ENCODE measurements at places on chromosomes 7 and 10. TPM values are rescaled to one million over a fixed set of nuclear protein-coding genes. Genes with fewer than 3 reads are reported as not detected.

GRCh38 chr10:86785037-86785436 lies 28.6 kb downstream of the BMPR1A start:
- DNase-seq, result no peak

GRCh38 chr10:93628858-93629257 lies 16.5 kb downstream of the PDE6C start:
- DNase-seq, result no peak

GRCh38 chr7:7519528-7519927 lies 16.1 kb downstream of the COL28A1 start:
- DNase-seq, result no peak

- DNase-seq, result no peak
These were observed 306.2 kb downstream of the FRMD4A start for GRCh38 chr10:14024329-14025202.

- DNase-seq, result no peak
These were observed 4.5 kb downstream of the DMTF1 start for GRCh38 chr7:87156709-87157108.

GRCh38 chr7:112081778-112082177 lies 124.4 kb downstream of the DOCK4 start:
- DNase-seq, result peak; percentile 56

- no peak for DNase-seq
These were observed 34.9 kb upstream of the CNPY1 start for GRCh38 chr7:155581107-155581830.

DNA sequence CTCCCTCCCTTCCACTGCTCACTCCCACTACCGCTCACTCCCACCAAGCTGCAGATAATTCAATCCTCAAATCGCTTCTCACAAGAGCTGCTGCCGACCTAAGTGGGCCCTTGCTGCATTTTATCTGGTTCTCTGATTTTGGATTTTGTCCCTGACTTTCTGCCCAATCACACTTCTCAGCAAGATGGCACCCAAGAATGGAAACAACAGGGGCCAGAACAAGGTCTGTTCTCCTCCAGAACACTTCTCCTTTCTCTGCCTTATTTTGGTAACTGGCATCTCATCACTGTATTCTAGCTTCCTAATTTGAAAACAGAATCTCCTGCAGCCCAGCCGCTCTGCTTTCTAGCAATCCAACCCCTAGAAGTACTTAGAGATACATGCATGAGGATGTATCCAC lies 172.8 kb downstream of the GRID1 start:
- no peak for DNase-seq

- no peak for DNase-seq
These were observed 340.9 kb downstream of the SORCS3 start for GRCh38 chr10:104981995-104982394.

GRCh38 chr10:61633665-61634064 lies 29.1 kb upstream of the CABCOCO1 start:
- DNase-seq, result peak; percentile 64

DNA sequence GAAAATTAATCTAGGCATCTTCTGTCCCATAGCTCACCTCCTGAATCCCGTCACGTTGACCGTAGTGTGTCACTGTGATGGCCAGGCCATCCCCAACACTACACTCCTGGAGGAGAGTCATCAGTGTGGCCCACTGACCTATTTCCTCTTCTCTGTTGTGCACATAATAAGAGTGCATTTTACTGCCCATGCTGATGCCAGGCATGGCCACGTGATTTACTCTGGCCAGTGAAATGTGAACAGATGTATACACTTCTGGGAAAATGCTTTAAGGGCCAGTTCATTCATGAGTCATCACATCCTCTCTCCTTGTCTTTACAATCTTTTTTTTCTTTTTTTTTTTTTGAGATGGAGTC lies 101.9 kb upstream of the PIP4K2A start:
- DNase-seq, result peak; percentile 26

- DNase-seq, result peak; percentile 45
These were observed 181.3 kb downstream of the SDK1 start for GRCh38 chr7:3482147-3482921.

- no peak for DNase-seq
These were observed 3.9 kb downstream of the BRI3 start for GRCh38 chr7:98285157-98286092.

Gene ZWINT
- total RNA-seq, result 53.2 TPM

Gene EEPD1
- total RNA-seq, result 0.40 TPM

Gene HOXA2
- total RNA-seq, result 1.8 TPM

Gene ACSL5
- not detected for total RNA-seq

Gene ERCC6
- 7.9 TPM for total RNA-seq

Gene GIMAP1
- total RNA-seq, result not detected

Gene EBLN1
- not detected for total RNA-seq

All from NCI-H460 (cell line).